ENCODE measurements at places on chromosomes 6 and 20. TPM values are rescaled to one million over a fixed set of nuclear protein-coding genes. Genes with fewer than 3 reads are reported as not detected.

- no peaks in the 10 kb centered on the region for H3K27me3 ChIP-seq
- no peak for DNase-seq
- H3K4me1 ChIP-seq = no peaks in the 10 kb centered on the region
Observed at GRCh38 chr20:9353916-9354276, 160.5 kb upstream of the LAMP5 start.

DNA sequence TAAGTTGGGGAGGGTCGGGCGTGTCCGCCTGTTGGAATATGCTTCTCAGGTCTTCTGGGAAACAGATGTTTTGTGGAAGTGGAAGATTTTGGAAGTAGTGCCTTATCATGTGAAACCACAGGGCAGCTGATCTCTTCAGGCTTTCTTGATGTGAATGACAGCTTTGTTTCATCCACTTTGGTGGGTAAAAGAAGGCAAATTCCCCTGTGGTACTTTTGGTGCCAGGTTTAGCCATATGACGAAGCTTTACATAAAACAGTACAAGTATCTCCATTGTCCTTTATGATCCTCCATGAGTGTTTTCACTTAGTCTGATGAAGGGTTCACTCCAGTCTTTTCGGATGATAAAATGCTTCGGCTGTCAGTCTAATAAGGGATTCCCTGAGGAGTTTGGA lies 4.6 kb downstream of the IRF4 start:
- H3K27ac ChIP-seq = no peak overlapping the region
- no peak for DNase-seq
- H3K27me3 ChIP-seq = peaks cover 77% of the 10 kb centered on the region
- H3K36me3 ChIP-seq = no peaks in the 10 kb centered on the region
- no peak overlapping the region for H3K4me3 ChIP-seq

The CD24 gene
- total RNA-seq = 125 TPM

GRCh38 chr20:47740862-47741184 lies 44.5 kb downstream of the SULF2 start:
- H3K27me3 ChIP-seq = no peaks in the 10 kb centered on the region
- H3K36me3 ChIP-seq = peaks cover 37% of the 10 kb centered on the region
- H3K4me1 ChIP-seq = no peaks in the 10 kb centered on the region
- no peak for DNase-seq

DNA sequence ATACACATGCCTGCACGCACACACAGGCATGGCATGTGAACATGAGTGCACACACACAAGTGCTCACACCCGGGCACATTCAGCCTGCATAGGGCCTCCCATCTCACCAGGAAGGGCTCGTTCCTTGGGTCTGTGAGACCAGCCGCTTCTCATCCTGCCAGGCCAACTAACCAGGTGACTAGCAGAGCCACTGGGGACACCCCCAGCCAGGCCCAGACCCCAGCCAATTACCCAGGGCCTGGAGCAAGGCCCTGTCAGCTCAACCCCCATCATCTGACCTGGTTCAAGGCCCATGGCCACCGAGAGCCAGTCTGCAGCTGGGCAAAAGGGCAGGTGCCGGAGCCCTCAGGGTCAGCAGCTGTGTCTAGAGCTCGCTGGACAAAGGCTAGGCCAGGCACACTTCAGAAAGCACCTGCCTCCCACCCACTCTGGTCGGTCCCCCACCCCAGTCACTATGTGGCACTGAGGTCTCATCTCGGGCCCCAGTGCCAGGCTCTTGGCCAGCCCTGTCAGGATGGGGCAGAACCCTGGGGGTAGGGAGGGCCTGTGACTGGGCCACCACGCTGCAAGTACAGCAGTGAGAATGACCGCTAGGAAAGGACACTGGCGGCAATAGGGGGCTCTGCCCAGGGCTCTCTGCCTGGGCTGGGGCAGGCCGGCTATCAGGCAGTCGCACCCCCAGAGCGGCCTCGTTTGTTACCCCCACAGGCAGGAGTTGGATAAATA lies 26.8 kb upstream of the MRGBP start:
- H3K4me3 ChIP-seq = no peak overlapping the region
- DNase-seq = no peak
- 0 out of 2 replicates have a peak, but pooled peaks cover 4% of the 10 kb centered on the region for H3K27me3 ChIP-seq
- H3K36me3 ChIP-seq = no peaks in the 10 kb centered on the region
- H3K27ac ChIP-seq = no peak overlapping the region

- no peaks in the 10 kb centered on the region for H3K36me3 ChIP-seq
- no peaks in the 10 kb centered on the region for H3K4me1 ChIP-seq
- no peak overlapping the region for H3K27ac ChIP-seq
- peaks cover 7% of the 10 kb centered on the region for H3K27me3 ChIP-seq
Observed at GRCh38 chr6:9621276-9621675, 793.6 kb downstream of the TFAP2A start.

- H3K4me3 ChIP-seq = no peak overlapping the region
- DNase-seq = no peak
- no peaks in the 10 kb centered on the region for H3K27me3 ChIP-seq
- H3K4me1 ChIP-seq = peaks cover 26% of the 10 kb centered on the region
Observed at GRCh38 chr20:32201296-32201976, 6.1 kb downstream of the PLAGL2 start.

GRCh38 chr6:143528164-143528811 lies 16.8 kb upstream of the FUCA2 start:
- H3K27ac ChIP-seq = no peak overlapping the region
- no peak overlapping the region for H3K4me3 ChIP-seq
- DNase-seq = no peak
- no peaks in the 10 kb centered on the region for H3K36me3 ChIP-seq
- no peaks in the 10 kb centered on the region for H3K4me1 ChIP-seq
- H3K27me3 ChIP-seq = no peaks in the 10 kb centered on the region

DNA sequence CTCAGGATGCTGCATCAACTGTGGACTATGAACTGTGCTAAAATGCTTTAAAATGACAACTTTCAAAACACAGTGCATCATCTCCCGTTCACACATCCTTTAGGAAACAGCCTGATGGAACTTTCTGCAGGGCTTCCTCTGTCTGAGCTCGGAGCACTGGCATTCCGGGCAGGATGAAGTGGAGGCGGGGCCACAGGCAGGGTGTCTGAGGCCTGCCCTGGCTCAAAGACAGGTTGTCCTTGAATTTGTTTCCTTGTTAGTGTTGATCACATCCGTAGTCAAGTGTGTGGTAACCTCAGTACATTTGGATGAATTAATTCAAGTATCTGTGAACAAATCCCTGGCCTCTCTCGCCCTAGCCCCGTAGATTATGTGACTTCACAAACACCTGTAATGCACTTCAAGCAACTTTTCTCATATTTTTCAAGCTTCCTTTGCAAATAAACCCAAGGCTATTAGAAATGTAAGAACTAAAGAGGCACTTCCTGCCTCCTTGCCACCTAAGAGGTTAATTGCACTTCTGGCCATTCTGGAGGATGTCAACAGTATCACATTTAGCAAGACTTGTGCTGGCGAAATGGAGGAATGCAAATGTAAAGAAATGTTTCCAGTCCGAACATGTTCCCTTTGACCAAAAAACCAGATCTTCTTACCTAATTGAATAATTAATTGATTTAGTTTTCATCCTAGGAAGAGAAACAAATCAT lies 3.1 kb downstream of the CD93 start:
- H3K27ac ChIP-seq = no peak overlapping the region
- H3K36me3 ChIP-seq = no peaks in the 10 kb centered on the region
- no peak for DNase-seq

- H3K27me3 ChIP-seq = no peaks in the 10 kb centered on the region
- no peak for DNase-seq
- H3K27ac ChIP-seq = no peak overlapping the region
- no peaks in the 10 kb centered on the region for H3K4me1 ChIP-seq
- no peak overlapping the region for H3K4me3 ChIP-seq
Observed at GRCh38 chr6:87016772-87017171, 78.1 kb downstream of the CGA start.

- H3K27me3 ChIP-seq = no peaks in the 10 kb centered on the region
- no peak overlapping the region for H3K4me3 ChIP-seq
- no peaks in the 10 kb centered on the region for H3K4me1 ChIP-seq
- no peak for DNase-seq
- no peak overlapping the region for H3K27ac ChIP-seq
- no peaks in the 10 kb centered on the region for H3K36me3 ChIP-seq
Observed at GRCh38 chr6:159640322-159640721, 52.7 kb downstream of the SOD2 start.

GRCh38 chr6:81564470-81565068 lies 187.9 kb downstream of the TENT5A start:
- H3K36me3 ChIP-seq = no peaks in the 10 kb centered on the region
- no peak overlapping the region for H3K4me3 ChIP-seq
- no peaks in the 10 kb centered on the region for H3K27me3 ChIP-seq

DNA sequence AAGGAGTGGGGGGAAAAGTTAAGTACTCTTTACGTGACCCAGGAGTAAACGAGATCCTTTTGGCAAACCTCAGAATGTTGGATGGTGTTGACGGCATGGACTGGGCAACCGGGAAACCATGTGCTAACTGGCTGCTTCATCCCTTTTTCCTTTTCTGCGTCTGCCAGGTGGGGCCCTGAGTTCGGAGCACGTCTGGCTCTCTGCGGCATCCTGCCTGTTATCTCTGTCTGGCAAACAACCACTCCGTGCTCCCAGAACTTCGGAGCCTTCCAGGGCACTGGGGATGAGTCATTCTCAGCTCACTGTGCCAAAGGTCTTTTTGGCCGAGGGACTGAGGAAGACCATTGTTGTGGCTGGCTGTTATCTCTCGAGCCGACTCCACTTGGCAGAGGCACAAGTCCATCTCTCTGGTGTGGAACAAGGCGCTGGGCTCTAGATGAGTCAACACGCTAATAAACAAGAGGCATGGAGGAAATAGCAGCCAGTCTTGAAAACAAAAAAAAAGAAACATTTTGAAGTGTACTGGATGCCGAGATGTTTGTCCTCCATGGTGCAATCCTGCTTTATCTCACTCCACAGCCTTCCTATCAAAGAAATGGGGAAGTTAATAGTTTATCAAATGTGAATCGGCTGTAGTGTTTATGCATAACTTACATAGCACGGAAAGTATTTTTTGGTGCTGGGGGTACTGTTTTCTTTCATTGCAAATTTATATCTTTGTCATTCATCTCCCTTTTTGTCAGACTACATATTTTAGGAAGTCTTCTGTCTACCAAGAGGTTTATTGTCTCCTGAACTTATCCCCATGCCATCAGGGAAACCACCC lies 64.6 kb upstream of the TXNDC5 start:
- peak overlapping the region; percentile 41 for H3K4me3 ChIP-seq
- no peaks in the 10 kb centered on the region for H3K36me3 ChIP-seq
- peak overlapping the region; percentile 30 for H3K27ac ChIP-seq
- H3K4me1 ChIP-seq = peaks cover 34% of the 10 kb centered on the region
- peak; percentile 98 for DNase-seq

The ERVFRD-1 gene
- not detected for total RNA-seq

GRCh38 chr6:140779991-140780596 lies 1352.6 kb upstream of the GJE1 start:
- DNase-seq = peak; percentile 66
- H3K27me3 ChIP-seq = no peaks in the 10 kb centered on the region
- H3K36me3 ChIP-seq = no peaks in the 10 kb centered on the region

DNA sequence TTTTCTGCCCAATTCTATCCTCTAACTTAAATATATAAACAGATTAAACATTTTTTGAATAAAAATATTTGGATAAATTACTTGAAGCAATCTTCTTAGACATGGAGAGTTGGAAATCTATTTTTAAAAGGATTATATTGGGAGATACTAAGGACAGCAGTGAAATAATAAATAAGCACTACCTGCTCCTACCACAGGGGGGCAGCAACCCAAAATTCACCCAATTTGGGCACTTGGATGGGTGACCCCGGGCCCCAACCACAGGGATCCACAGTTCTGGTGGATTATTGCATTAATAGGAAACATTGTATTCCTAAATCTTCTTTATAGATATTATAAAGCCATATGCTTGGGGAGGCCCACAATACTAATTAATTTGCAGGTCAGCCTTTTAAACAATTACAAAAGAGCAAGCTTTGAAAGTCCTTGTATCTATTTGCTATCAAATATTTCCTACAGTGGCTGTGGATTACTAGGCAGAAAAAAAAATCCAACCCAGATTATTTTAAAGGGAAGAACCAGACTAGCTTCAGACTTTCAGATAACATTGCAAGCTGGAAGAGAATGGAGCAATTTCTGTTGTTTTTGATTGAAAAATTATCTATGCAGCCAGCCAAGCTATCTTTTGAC lies 66.4 kb upstream of the PDE10A start:
- H3K4me1 ChIP-seq = no peaks in the 10 kb centered on the region
- no peak overlapping the region for H3K27ac ChIP-seq
- peak; percentile 35 for DNase-seq
- H3K27me3 ChIP-seq = no peaks in the 10 kb centered on the region

The RIPPLY2 gene
- total RNA-seq = not detected

DNA sequence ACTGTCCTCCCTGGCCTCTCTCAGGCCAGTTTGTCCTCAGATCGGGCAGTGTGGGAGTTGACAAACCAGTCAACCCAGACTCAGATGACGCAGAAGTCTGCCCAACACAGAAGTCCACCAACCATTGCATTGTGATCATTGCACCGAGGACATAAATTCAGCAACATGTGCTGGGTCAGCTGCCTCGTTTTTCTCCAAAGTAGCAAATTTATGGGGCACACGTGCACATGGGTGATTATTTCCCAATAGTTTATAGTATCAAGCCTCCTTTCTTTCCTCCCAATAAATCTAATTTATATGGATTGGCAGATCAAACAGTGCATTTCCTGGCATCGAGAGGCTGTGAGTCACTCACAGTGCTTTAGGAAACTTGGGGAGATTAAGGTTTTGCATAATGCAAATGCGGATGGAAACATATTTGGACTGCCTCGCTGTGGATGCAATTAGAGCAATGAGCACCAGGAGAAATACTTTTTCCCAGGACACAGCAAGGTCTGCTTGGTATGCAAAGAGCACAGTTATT lies 413.7 kb upstream of the SULF2 start:
- H3K4me3 ChIP-seq = no peak overlapping the region
- DNase-seq = peak; percentile 61
- no peak overlapping the region for H3K27ac ChIP-seq
- H3K27me3 ChIP-seq = no peaks in the 10 kb centered on the region

GRCh38 chr6:2468601-2468955 lies 223.2 kb upstream of the GMDS start:
- DNase-seq = no peak
- no peaks in the 10 kb centered on the region for H3K4me1 ChIP-seq
- H3K36me3 ChIP-seq = no peaks in the 10 kb centered on the region
- 0 out of 2 replicates have a peak, but pooled peaks cover 5% of the 10 kb centered on the region for H3K27me3 ChIP-seq
- H3K27ac ChIP-seq = no peak overlapping the region
- H3K4me3 ChIP-seq = no peak overlapping the region

The CRISP2 gene
- total RNA-seq = not detected

The SASH1 gene
- 10.5 TPM for total RNA-seq

GRCh38 chr6:13390658-13391057 lies 62.3 kb upstream of the TBC1D7 start:
- H3K4me1 ChIP-seq = peaks cover 6% of the 10 kb centered on the region
- no peak overlapping the region for H3K27ac ChIP-seq
- H3K4me3 ChIP-seq = no peak overlapping the region
- H3K36me3 ChIP-seq = no peaks in the 10 kb centered on the region
- H3K27me3 ChIP-seq = no peaks in the 10 kb centered on the region
